Activated CD4-positive, alpha-beta T cell treated with anti-CD3 and anti-CD28 coated beads, Interleukin-2, amount 50 U/mL, for 4 hours (primary cell): ENCODE measurements at places on chromosomes 6 and 20.

- no peak for DNase-seq
Observed at GRCh38 chr6:137696765-137697164, 170.3 kb upstream of the TNFAIP3 start.

GRCh38 chr6:3939964-3940363 is 90.8 kb downstream of the FAM50B start:
- no peak for DNase-seq

DNA sequence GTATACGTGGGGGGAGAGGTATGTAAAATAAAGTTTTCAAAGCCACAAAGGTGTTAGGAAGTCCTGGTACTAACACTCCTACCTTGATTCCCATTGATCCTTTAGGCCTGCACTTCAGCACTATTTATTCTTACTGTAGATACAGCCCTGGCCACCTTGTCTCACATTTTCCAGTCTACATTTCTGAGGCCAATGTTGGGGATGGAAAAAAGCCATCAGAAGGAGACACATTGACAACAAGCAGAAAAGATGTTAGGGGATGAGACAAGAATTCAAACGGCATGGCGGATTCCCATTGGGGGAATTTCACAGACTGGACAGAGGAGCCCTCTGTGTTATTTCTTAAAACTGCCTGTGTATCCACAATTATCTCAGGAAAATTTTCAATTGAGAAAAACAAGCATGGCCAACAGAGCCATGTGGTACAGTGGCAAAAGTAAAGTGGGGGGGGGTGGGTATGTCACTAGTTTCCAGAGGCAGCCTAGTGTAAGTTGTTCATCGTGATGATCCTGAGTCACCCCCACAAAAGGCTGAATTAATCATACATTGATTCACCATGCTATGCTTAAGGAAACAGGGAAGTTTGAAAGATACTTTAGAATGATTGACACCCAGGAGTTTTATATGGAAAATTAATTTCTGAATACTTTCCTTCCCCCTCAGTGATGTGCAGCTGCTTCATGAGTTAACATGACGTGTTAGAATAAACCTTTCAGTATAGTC is 40.5 kb downstream of the RREB1 start:
- DNase-seq = peak; percentile 24

DNA sequence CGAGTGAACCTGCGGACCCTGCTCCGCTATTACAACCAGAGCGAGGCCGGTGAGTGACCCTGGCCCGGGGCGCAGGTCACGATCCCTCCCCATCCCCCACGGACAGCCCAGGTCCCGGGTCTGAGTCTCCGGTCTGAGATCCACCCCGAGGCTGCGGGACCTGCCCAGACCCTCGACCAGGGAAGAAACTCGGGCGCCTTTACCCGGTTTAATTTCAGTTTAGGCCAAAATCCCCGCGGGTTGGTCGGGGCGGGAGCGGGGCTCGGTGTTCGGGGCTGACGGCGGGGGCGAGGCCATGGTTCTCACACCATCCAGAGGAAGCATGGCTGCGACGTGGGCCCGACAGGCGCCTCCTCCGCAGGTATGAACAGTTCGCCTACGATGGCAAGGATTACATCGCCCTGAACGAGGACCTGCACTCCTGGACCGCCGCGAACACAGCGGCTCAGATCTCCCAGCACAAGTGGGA is 46.9 kb upstream of the TRIM26 start:
- peak; percentile 48 for DNase-seq

DNA sequence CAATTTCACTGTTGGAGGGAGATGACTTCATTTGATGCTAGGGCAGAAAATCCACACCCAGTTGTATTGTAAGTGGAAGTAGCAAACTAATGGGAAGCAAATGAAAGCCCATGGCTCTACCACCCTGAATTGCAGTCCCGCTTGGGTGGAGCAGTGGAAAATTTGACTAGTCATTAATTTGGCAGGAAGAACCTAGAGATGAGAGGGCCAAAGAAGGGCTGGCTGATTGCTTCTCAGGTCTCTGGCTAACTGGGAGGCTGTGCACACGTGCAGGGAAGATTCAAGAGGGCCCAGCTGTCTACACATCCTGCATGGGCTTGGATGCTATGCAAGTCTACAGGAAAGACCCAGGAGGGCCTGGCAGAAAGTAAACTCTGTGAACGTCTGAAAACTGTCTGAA is 466.2 kb downstream of the TFAP2A start:
- no peak for DNase-seq

- no peak for DNase-seq
Observed at GRCh38 chr6:25239498-25239897, 39.7 kb upstream of the CARMIL1 start.

DNA sequence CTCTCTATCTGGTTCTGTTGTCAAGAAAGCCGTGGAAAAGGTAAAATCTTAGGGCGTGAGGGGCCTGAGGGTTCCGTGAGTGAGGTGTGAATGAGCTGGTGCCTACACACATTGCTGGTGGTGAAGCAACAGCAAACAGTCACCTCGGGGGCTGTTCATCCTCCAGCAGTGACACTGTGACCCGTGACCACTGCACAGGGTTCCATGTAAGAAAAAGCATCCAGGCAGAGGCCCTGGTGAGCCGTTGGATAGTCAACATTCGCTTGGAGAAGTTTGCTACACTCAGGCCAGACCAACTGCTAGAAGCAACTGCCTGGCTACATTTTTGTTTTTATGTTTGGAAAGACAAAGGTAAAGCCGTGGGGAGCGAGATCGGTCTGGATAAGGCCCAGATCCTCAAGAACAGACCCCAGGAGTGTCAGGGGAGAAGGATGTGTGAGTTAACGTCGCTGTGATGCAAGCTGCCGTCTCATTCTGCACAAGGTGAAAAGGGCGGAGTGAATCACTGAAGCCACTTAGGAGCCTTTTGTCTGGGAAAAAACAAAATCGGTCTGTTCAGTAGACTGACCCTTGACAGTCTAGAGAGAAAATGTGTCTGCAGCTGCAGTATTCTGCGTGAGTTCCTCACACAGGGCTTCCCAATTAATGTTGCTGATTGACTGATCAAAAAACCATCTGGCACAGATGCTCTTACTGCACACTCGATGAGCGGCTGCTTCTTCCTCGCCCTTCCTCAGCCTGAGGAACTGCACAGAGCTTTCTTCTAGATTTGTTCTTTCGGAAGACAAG is 404.0 kb downstream of the SMOC2 start:
- no peak for DNase-seq

DNA sequence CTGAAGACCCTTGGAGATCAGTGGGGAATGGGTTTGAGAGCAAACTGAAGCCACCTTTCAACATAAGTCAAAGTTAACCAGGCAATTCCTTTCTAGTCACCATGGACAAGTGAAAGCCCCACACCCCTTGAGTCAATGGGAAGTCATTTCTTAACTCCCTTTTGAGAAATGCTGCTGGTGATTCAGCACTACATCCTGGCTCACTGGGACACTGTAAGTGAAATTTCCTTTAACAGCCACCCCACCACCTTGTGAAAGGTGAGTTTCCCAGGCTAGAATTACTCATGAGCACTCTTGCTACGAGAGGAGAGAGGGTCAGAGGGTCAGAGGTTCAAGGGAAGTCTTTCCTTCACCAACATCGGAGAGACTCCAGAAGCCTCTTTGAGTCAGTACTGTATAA is 93.3 kb upstream of the MARCKS start:
- DNase-seq = no peak

DNA sequence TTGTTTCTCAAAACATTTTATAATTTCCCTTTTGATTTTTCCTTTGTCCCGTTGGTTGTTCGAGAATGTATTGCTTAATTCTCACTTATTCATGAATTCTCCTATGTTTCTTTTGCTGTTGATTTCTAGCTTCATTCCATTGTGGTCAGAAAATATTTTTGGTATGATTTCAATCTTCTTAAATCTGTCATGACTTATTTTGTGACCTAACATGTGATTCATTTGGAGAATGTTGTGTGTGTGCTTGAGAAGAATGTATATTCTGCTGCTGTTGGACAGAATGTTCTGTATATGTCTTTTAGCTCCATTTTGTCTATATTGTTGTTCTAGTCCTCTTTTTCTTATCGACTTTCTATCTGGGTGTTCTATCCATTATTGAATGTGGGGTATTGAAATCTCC is 286.2 kb upstream of the RNF217 start:
- DNase-seq = no peak

DNA sequence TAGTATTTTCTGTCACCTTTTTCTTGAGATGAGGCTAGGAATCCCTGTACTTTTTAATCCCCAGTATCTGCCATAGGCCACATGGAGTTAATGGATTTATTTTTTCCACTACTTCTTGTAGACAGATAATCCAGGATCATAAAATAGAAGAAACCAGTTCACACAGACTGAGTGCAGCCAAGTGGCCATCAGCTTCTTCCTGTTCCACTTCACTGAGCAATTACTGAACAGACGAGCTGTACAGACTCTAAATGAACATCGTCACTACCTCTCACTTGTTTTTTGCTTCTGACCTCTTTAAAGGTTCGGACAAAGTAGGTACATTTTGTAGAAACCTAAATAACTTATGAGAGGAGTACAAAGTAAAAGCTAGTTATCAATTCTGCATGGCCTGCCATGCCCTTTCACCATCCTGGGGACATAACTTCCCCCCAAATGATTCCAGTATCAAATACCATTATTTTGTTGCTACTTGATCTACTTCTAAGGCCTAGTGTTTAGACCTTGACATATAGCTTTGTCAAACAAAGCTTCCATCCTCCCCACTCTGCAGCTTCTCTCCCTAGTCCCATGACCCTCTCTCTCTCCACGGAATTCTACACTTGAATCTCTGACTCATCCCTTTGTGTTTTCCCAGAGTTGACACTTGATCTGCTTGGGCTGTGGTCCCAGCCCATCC is 34.4 kb upstream of the ARHGAP18 start:
- no peak for DNase-seq

DNA sequence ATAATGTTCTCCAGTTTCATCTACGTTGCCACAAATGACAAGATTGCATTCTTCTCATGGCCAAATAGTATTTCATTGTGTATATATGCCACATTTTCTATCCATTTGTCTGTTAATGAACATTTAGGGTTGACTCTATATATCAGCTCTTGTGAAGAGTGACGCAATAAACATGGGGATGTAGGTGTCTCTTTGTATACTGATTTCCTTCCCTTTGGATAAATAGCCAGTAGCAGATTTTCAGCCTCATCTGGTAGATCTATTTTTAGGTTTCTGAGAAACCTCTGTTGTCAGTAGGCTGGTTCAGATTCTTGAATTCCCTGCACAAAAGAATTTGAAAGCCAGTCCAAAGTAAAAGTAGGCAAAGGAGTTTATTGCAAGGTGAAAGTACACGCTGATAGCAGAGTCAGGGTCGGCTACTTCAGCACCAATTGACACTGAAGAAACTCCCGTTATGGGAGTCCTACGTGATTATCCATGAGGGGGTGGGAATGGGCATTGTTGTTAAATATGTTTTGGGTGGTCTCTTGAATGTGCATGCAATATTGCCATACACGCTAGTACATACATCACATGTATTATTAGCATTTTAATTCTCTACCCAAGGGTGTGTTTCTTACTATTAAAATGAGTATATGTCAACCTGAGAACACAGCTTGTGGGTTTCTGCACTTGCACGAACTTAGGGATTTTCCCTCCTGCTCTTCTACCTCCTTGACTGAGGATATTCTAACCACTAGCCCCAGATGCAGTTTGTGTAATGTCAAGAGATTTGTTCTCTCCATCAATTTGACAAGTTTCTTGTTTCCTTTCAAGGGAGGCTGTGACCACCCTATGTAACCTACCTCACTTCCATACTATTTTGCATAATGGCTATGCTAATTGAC is 14.4 kb upstream of the SLC17A2 start:
- DNase-seq = no peak

- peak; percentile 79 for DNase-seq
Observed at GRCh38 chr6:70955441-70956190, 1.2 kb downstream of the B3GAT2 start.

DNA sequence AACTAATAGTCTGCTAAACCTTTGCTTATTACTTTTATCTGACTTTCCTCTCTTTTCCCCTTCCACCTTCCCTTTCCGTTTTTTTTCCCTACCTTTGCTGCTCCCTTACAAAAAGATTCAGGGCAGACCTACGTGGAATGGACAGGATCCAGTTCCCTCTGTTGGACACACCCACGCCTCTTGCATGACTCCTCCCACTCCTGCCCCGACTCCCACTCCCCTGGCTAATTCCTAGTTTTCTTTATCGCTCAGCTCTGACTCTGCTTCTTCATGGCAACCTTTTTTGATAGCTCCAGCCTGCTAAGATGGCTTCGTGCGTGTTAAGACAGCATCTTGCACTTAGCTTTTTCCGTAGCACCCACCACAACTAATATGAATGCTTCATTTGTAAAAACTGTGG is 715.6 kb upstream of the NRSN1 start:
- no peak for DNase-seq

- no peak for DNase-seq
Observed at GRCh38 chr20:32036716-32037485, 15.1 kb upstream of the HCK start.

- no peak for DNase-seq
Observed at GRCh38 chr6:89067796-89068195, 12.8 kb upstream of the PNRC1 start.

- DNase-seq = no peak
Observed at GRCh38 chr6:125818772-125819260, 28.1 kb downstream of the NCOA7 start.

DNA sequence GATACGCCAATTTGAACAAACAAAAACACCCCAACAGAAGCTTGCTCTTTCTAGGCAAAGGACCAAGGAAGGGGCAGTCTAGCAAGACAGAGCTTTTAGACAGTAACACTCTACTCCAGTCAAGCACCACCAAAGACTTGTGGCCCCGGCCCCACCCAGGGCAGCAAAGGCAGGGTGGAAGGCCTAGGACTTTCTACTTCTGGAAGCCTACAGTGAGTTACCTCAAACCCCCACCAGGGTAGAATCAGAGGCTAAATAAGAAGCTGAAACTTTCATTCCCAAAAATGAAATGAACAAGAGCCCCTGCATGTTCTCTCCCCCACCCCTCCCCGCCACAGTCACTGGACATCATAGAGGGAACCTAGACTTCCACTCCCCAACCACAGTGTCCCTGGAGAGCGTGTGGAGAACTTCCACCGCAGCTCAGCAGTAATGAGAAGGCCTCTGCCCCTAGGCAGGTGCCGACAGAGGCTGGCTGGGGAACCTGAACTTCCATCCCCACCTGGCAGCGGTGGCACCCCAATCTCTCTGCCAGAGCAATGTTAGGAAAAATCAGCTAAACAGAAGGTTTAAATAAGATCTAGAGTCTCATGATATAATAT is 40.0 kb downstream of the KATNA1 start:
- DNase-seq = no peak

GRCh38 chr6:163741743-163742363 is 327.3 kb downstream of the QKI start:
- DNase-seq = no peak

- no peak for DNase-seq
Observed at GRCh38 chr6:30836431-30836866, 47.9 kb upstream of the DDR1 start.
